ENCODE measurements at places on chromosomes 12 and 14.

DNA sequence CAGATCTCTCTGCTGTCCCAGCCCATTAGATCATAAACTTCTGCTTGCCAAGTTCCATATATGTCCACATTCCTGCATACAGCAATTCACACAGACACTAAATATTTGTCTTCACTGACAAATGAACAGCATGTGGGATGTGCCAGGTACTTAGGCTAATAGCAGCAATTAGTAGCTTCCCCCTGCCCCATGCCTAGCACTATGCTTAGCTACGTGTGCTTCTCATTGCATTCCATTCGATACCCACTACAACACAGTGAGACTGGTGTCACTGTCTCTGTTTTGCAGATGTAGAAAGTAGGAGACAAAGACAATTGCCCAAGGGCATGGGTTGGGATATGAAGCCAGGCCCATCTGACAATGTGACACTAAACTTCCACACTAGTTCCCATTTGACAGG lies 308.4 kb downstream of the BCL11B start:
- no peak for DNase-seq

DNA sequence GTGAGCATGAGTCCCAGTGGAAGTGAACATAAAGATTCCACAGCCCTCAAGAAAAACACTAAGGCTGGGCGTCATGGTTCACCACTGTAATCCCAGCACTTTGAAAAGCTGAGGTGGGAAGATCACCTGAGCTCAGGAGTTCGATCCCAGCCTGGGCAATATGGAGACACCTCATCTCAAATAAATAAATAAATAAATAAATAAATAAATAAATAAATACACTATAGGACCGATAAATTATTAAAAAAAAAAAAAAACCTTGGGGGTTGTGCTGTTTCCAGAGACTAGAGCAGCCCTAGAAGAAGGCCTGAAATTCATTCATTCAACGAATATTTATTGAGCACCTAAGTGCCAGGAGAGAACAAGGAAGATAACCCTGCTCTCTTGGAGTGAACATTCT lies 1.5 kb upstream of the KANSL2 start:
- DNase-seq, result no peak

DNA sequence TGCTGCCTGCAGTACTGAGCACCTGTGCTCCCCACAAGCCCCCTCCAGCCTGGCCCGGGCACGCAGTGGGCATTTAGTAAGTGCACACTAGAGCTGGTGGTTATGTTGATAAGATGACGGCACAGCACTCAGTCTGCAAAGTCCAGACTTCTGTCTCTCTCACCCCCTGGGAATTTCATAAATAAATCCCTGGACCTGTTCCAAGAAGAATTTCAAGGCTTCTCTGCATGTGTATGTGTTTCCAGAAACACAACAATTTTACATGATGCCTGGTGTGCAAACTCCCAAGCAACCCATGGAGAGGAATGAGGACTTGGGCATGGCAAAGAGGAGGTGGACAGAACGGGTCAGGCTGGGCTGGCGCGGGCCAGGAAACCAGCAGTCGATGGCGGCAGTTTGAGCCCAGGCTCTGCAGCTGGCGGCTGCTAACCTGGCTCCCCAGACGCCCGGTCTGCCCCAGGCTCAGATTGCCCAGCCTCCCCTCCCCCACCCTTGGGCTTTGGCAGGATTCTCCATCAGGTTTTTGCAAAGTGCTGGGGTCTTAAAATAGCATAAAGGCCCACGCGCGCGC lies 10.4 kb upstream of the ACVR1B start:
- DNase-seq, result no peak

GRCh38 chr14:69711881-69712560 lies 54.9 kb upstream of the SRSF5 start:
- no peak for DNase-seq

DNA sequence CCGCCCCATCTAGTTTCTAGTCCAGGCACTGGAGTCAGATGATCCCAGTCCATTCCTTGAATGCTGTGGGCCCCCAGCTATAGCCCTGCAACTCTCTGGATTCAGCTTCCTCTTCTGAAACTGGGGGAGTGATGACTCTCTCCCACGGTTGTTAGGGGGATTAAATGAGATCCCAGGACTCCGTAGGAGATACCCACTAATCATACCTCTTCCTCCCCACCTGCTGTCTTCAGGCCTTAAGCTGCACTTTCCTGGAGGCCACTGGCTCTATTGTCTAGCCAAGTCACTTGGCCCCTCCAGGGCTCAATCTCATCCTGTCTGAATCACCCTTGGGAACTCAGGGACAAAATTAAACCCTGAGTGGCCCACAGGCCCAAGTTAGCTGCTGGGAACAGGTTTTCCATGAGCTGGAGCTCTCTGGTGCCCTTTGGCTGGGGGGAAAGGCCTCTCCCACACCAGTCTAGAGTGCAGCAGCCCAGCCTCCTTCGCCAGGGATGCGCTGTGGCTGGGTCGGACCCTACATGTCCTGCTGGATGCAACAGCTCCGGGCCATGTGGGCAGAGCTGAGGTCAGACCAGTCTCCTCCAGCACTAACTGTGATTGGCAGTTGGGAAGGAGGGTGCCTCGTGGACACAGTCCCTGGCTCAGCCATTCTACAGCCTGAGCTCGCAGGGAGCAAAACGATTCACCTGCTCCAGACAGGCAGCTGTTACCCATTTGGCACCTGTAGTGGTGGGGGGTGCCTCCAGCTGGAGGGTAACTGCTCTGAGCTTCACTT lies 6.0 kb upstream of the ASB2 start:
- DNase-seq, result no peak

DNA sequence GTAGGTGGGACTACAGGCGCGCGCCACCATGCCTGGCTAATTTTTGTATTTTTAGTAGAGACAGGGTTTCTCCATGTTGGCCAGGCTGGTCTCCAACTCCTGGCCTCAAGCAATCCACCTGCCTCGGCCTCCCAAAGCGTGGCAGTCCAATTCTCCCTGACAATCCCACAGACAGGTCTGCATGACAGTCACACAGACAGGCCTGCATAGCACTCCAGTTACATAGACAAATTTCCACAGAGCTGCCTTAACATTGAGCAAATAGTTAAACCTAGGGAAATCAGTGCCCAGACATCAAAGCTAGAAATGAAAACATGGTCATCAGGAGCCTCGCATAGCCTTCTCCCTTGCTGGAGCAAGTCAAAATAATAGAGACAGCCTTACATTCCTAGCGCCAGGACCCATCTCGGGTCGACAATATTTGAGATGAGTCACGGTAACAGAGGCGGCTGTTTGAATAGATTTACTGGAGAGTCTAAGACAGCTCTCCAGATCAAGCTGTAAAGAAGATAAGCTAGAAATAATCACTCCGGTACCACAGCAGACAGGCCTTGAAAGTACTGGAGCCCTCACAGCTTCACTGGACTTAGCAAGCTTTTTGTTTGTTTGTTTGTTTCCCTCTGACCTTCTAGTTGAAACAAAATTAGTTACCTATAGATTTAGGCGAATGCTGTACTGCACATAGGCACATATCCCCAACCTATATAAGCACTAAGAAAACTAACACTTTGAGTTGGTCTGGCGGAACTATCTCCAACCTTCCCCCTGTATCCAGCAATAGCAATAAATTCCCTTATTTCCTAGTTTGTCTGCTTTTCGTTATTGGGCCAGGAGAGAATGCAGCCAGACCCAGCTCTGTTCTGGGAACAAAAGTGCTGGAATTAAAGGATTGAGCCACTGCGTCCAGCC lies 23.8 kb upstream of the PYROXD1 start:
- no peak for DNase-seq

- no peak for DNase-seq
These were observed 14.4 kb downstream of the ART4 start for GRCh38 chr12:14828892-14829291.

Measured in esophagus squamous epithelium (tissue), 5 donors.